NCI-H510A (cell line): ENCODE measurements at places on chromosomes 3 and 15.

DNA sequence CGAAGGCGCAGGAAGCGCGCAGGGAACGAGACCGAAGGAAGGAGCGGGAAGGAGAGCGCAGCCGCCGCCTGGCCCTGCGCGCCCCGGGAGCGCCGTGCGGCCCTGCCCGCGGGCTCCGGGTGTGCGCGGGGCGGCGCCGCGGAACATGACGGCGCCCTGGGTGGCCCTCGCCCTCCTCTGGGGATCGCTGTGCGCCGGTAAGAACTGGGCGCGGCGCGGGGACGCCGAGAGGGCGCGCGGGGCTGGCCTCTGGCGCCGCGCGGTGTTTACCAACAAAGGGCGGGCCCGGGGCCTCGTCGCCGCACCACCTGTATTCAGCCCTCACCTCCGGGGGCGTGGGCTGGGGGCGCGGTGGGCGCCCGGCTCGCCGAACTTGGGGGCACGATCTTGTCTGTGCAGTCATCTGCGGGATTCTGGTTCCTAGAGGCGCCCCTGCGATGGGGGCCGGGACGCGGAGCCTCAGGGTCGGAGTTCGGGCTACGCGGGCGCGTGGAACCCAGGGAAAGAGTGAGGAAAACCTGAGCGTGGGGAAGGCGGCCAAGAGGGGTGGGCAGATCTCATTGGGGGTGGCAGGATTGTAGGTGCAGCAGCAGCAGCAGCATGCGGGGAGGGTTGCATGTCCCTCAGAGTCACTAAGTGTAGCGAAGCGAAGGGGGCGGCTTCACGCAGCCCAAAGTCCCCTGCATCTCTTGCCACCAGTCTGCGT lies 641 bp downstream of the ACVR2B start:
- DNase-seq, result no peak

GRCh38 chr15:40926659-40927494 lies 2.3 kb upstream of the DLL4 start:
- DNase-seq, result no peak

- DNase-seq, result no peak
These were observed 112.7 kb downstream of the RAB11A start for GRCh38 chr15:65981837-65982626.

- DNase-seq, result no peak
These were observed 450.8 kb upstream of the NAALADL2 start for GRCh38 chr3:174408310-174408709.

DNA sequence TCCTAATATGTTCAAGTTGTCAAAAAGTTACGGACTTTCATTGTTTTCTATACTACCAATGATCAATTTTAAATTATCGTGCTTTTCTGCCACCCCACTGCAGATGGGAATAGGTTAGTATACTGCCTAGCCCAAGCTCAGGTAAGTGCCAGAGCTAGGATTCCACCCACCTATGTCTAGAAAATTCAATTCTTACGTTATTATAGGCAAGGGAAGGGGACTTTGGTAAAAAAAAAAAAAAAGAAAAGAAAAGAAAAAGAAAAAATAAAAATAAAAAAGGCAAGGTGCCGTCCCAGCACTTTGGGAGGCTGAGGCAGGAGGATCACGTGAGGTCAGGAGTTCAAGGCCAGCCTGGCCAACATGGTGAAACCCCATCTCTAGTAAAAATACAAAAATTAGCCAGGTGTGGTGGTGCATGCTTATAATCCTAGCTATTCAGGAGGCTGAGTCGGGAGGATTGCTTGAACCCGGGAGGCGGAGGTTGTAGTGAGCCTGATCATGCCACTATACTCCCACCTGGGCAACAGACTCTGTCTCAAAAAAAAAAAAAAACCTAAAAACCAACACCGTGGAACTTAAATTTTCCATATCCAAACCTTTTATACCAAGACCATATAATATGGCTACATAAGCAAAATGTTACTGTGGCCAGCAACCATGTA lies 1.3 kb downstream of the RPL22L1 start:
- DNase-seq, result no peak

DNA sequence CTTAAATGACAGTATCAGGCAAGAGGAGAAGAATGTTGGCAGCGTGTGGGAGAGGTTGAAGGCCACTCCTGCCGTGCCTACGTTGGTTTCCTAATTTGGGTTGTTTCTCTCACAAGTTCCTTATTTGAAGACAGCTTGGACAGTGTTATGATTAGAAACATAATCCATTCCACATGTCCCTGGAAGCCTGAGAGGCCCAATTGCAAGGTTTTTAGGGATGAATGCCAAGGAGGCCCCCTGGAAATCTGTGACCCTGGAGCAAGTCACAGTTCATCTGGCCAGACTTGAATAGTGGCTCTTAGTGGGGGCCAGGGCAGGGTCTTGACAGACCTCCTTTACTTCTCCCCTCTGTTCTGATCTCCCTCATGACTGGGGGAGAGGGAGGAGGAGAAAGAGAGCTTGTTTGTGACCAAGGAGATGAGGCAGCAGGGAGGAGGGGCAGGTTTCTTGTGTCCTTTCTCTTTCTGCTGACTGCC lies 584.4 kb upstream of the TBL1XR1 start:
- DNase-seq, result no peak

GRCh38 chr15:80988148-80988796 lies 1.3 kb downstream of the MESD start:
- no peak for DNase-seq
